ENCODE measurements at places on chromosomes 16 and 17.

DNA sequence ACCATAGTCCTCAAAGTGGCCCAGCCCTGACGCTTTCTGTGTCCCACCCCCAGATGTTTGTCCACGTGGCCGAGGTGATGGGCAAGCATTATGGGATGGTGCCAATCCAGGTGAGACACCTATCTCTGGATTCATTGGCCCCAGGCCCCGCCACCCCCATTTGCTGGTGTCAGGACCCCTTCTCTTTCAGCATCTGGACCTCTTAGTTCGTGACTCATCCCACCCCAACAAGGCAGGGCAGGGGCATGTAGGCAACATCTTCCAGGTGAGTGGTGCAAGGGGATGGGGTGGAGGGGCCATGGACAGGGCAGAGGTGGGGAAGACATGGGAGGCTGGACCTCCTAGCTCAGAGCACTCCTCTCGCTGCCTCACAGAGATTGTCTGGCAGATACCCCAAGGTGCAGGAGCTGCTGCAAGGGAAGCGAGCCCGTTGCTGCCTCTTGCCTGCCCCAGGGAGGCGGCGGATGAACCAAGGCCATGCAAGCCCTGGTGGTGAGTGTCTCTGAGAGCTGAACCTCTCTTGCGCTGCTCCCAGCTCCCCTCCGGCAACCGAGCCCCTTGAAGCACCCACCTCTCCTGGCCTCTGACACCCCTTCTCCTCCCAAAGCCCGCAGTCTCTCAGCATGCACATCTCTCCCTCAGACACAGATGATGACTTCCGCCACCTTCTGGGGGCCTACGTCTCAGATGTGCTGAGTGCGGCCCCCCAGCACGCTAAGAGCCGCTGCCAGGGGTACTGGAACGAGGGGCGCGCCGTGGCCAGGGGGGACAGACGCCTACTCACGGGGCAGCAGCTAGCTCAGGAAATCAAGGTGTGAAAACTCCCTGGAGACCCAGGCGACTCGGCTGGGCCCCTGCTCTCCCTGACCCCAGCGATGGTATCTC, 3.6 kb downstream of the RNF112 start:
- no peak for DNase-seq

- no peak for DNase-seq
Observed at GRCh38 chr17:3982113-3982512, 17.9 kb upstream of the ATP2A3 start.

DNA sequence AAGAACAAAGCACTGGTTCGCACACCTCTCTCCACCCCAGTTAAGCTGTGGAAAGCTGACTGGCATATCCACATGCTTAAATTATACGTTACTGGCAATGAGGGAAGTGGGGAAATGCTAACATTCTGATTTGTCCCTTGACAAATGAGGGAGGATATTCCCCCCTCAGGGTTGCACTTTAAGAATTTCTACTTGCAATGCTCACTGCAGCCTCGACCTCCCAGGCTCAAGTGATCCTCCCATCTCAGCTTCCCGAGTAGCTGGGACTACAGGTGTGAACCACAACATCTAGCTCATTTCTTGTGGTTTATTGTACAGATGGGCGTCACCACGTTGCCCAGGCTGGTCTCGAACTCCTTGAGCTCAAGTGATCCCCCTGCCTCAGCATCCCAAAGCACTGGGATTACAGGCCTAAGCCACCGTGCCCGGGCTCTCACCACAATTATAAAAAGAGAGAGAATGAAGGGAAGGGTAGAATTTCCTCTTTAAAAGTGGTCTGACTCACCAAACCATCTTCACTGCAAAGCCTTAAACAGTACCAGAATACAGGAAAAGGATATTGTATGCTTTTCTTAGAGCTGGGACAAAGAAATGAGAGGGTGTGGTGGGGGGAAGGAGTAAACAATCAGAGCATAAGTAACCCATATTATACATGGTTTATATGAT, 38.9 kb downstream of the KANSL1 start:
- DNase-seq, result no peak

GRCh38 chr16:23058576-23058975, 90.7 kb downstream of the USP31 start:
- DNase-seq, result no peak

GRCh38 chr17:12376276-12376675, 289.4 kb upstream of the MYOCD start:
- no peak for DNase-seq
